Right lung (tissue), 10 donors: ENCODE measurements at places on chromosomes 1 and 21. TPM values are rescaled to one million over a fixed set of nuclear protein-coding genes. Genes with fewer than 3 reads are reported as not detected.

The C1orf141 gene
- polyA plus RNA-seq, result not detected

- peak; percentile 32 for DNase-seq
These were observed at the start of gene GBP2 for GRCh38 chr1:89125913-89126580. GBP2 (minus strand) TSS chr1:89126114; CDS start chr1:89121966, 4,148 bp downstream.

- DNase-seq, result no peak
These were observed 8.8 kb upstream of the GBP6 start for GRCh38 chr1:89355056-89355455.

DNA sequence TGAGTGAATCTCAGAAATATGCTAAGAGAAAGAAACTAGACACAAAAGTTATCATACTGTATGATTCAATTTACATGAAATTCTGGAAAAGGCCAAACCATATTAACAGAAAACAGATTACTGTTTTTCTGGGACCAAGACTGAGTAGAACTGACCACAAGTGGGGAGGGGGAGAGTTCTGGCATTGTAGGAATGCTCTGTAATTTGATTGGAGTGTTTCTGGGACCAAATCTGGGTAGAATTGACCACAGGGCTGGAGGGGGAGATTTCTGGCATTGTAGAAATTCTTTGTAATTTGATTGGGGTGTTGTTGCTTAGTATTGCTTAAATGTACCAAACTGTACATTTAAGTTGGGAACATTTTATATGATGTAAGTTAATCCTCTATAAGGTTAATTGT is 3.4 kb upstream of the OR10K1 start:
- no peak for DNase-seq

DNA sequence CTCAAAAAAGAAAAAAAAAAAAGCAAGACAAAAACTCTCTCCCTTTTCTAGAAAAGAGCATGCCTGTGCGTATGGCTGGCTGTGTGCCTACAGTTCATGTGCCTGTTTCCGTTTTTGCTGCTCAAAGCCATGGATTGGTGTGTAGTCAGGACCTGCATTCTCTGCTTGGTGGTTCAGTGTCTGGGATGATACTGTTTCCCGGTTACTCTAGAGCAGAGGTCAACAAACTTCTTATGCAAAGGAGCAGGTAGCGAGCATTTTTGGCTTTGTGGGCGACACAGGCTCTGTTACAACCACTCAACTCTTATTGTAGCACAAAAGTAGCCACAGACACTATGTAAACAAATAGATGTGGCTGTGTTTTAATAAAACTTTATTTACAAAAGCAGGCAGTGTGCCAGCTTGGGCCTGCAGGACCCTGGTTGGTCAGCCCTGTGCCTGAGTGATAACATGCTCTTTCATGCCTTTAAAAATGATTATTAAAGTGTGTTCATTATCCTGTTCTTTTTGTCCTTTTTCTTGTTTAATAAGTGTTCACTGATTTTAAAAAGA is 524.2 kb downstream of the KIF26B start:
- no peak for DNase-seq

GRCh38 chr1:203789966-203790365 is 5.5 kb upstream of the ZBED6 start:
- no peak for DNase-seq

DNA sequence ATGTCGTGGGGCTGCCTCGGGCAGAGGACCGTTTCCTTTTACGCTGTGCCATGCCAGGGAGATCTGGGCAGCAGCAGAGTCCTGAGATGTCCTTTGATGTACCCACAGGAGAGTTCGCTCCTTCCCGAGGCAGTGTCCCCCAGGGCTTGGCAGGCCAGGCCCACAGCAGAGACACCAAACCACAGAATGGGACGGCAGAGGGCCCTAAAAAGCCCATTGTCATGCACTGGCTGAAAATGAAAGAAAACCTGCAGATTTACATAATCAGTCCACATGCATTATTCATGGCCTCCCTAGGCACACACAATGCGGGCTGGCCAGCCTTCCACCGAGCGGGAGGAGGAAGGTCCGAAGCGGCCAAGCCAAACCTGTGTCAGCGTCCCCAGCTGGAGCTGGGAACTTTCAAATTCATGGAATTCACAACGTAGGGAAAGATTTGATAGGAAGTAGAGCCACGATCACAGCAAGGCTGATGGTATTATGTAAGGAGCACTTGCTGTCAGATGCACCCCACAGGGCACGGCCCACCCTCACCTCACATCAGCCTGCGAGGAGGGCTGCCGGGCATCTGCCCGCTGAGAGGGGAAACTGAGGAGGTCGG is 25.3 kb upstream of the EFHD2 start:
- DNase-seq, result no peak

DNA sequence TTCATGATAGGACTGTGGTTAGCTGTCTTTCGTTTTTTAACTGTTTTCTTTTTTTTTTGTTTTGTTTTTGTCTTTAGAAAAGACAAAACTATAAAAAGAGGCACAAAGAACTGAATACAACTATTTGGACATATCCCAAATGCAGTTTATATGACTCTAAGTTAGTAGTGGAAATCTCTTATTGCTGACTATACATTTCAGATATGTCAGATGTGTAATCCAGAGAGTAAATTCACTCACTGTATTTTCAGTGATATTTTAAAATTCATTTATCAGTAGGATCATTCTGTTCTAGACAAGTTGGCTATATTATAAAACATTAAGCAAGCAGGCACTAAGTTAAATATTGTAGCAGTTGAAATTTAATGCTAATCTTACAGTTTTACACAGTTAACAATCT is 5.7 kb downstream of the RAP1A start:
- DNase-seq, result no peak

DNA sequence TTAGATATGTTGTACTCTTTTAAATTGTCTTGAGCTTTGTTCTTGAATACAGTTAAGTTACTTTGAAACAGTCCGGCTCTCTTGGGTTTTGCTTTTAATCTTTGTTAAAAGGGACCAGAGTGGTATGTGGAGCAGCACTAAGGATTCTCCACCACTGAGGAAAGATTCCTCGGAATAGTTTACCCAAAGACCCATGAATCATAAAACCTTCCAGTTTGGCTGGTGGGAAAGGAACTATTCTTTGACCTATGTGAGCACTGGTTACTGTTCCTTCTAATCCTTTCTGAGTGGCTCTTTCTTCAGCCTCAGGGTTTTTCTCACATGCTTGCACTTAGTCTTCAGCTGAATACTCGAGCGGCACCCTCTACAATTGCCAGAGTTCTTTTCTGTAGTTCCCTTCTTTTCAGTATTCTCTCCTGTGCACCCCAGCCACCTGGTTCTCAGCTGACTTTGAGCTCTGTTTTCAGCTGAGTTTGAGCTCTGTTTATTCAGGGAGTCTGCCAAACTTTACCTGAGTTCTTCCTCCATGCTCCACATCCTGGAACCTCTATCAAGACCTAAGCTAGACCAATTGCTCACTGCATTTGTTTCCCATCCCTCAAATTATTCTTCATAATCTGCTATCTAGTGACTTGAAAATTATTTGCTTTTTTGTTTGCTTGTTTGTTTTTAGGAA is 253.8 kb upstream of the PLXNA2 start:
- no peak for DNase-seq

GRCh38 chr1:69256036-69256435 is 311.7 kb upstream of the LRRC7 start:
- no peak for DNase-seq

DNA sequence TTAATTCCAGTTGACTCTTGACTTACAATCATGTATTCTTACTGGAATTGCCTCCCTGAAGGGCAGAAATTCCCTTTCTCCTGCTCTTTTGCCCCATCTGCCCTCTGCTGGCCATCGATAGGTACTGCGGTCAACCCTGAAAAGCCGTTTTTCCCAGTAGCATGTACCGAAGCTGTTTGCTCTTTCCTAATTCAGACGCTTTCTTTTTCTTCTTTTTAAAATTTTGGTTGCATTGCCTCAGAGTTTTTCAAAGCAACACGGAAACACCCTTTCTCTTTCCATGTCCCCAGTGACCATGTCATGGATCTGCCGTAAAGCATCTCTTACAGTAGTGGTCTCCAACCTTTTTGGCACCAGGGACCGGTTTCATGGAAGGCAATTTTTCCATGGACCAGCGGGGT is 164.2 kb upstream of the C1orf21 start:
- DNase-seq, result no peak

GRCh38 chr1:28538286-28538685 is 14.6 kb upstream of the TRNAU1AP start:
- DNase-seq, result no peak

- DNase-seq, result no peak
These were observed 77.7 kb downstream of the UROD start for GRCh38 chr1:45089711-45090110.

- DNase-seq, result no peak
These were observed 16.5 kb upstream of the CFHR5 start for GRCh38 chr1:196960854-196961253.

GRCh38 chr1:67118191-67118590 is 16.6 kb downstream of the C1orf141 start:
- DNase-seq, result no peak

DNA sequence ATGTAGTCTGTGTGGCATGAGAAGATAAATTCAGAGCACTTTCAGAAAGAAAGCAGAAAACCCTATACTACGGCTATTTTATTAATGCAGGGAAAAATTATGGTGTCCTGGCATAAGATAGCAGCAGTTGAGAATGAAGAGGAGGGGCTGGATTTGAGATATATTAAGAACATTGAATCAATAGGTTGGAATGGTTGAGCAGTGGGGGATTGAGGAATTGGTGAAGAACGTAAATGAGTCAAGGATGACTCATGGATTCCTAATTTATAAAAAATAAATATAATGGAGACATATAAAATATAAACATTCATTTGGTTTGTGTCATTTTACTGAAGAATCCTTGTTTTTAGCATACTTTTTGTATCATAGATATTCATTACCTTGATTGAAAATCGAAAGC is 234.3 kb upstream of the ADAMTS5 start:
- no peak for DNase-seq

- DNase-seq, result no peak
These were observed 254.0 kb upstream of the RUNX1 start for GRCh38 chr21:35303085-35303484.

DNA sequence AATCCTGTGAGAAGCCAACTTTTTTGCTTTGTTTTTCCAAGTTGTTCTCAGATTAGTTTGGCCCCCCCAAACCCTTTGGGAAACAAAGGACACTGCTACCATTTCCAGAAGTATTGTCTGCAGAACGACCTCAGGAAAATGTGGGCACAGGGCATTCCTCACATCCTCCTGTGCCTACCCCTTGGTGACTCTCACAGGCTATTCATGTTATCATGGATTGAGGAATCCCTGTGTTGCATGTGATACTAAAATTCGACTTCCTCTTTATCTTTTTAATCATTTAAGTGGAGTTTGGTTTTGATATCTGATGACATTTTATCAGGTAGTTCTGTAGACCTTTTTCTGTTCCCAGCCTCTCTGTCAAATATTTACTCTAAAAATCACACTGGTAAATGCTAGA is 184.5 kb downstream of the FASLG start:
- DNase-seq, result no peak

- DNase-seq, result no peak
These were observed 22.2 kb downstream of the UBR4 start for GRCh38 chr1:19187852-19188251.

The CD52 gene
- 5.6 TPM for polyA plus RNA-seq

The FAM110D gene
- polyA plus RNA-seq, result 1.5 TPM

- no peak for DNase-seq
These were observed 48.3 kb upstream of the LAMC2 start for GRCh38 chr1:183137782-183138181.

The ATP1A2 gene
- 15.2 TPM for polyA plus RNA-seq

- no peak for DNase-seq
These were observed 18.8 kb downstream of the PIK3C2B start for GRCh38 chr1:204475656-204476432.

GRCh38 chr1:108124622-108125311 is 75.4 kb downstream of the SLC25A24 start:
- no peak for DNase-seq

DNA sequence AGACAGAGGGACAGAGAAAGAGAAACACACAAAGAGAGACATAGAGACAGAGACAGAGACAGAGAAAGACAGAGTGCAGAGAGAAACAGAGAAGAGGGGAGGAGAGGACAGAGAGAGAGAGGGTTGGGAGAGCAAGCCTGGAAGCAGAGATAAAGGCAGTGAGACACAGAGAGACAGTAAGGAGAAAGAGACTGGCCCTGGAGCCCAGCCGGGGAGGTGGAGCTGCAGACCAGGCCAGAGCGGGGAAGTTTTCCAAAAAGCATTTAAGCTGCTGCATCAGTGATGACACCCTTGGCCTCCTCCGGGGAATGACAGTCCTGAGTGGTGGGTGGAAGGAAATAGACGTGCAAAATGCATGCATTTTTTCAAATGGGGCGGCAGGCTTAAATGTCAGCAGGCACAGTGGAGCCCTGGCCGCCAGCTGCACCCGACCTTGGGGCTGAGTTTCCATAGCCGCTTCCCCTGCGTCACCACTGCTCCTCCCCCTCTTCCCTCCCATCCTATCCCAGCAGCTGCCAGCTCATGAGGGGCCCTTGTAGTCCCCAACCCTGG is 95.4 kb upstream of the KLHDC7A start:
- DNase-seq, result peak; percentile 94
